ENCODE measurements at places on chromosomes 2 and 18.

- no peak for DNase-seq
Measured at GRCh38 chr2:17303521-17303920, 214.7 kb downstream of the RAD51AP2 start.

DNA sequence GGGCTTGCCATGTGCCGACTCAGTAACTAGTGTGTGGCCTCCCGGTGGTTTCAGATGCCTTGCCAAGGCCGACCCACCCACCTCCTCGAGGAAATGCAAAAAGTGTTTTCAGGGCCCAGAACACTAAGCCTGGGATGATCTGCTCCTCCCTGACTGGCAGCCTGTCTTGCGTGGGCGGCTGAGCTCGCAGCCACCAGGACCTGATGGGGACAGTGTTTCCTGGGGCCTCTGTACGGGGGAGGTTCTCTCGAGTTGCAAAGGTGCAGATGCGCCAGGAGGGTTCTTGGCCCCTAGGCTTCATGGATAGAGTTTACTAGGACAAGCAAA lies 85.2 kb downstream of the GLI2 start:
- no peak for DNase-seq

GRCh38 chr2:191635333-191636234 lies 42.4 kb upstream of the NABP1 start:
- DNase-seq = no peak

DNA sequence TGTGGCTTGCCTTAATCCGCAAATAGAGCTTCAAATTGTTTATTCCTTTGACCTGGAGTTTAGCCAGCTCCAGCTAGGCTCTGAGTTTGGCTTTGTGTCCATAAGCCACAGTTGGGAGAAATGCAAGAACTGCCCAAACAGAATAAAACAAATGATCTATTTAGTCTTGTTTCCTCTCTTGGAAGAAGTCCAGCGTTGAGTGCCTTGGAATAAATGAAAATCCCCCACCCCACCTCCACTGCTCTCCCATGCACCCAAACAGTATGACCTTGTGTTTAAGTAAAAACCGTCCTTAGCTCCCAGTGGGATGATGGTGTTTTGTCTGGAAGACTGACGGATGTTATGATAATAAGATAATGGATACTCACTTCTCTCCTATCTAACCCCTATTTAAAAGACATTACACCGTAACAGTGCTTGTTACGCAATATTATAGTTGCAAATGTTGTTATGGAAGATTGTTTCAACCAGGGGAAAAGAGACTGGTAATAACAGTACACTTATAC lies 3.2 kb upstream of the SERPINE2 start:
- DNase-seq = no peak

- DNase-seq = no peak
Measured at GRCh38 chr18:11096839-11097750, 52.3 kb downstream of the PIEZO2 start.

DNA sequence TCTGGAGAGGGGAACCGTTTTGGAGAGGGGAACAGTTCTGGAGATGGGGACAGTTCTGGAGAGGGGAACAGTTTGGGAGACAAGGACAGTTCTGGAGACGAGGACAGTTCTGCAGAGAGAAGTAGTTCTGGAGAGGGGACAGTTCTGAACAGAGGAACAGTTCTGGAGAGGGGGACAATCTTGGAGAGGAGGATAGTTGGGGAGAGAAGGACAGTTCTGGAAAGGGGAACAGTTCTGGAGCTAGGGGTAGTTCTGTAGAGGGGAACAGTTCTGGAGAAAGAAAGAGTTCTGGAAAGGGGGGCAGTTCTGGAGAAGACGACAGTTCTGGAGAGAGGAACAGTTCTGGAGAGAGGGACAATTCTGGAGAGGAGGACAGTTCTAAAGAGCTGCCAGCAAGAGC lies 745.9 kb downstream of the GALR1 start:
- no peak for DNase-seq

DNA sequence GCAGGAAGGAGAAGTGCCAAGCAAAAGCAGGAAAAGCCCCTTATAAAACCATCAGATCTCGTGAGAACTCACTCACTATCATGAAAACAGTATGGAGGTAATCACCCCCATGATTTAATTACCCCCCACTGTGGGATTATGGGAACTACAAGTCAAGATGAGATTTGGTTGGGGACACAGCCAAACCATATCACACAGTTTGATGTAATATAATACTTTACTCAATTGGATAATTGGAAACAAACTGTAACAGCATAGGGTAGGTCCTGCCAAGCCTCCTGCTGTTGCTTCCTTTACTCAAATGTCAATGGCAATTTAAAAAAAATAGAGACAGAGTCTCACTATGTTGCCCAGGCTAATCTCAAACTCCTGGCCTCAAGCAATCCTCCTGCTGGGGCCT lies 15.5 kb upstream of the METTL21A start:
- DNase-seq = no peak

DNA sequence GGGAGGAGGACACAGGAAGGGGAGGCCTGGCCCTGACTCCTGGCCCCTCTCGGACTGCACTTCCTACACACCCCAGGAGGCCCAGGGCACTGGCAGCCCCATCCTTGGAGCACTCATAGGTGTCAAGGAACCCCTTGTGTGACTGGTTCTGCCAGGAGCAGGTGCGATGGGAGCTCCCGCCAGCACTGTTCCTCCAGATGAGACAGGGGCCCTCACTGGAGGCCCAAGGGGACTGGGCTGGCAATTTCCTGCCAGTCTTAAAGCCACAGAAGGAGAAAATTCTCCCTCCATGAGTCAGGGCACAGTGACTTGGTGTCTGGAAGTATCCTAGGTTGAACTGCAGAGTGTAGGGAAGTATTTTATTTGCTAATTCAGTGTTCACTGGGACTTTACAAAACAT lies 42.8 kb upstream of the MAL start:
- no peak for DNase-seq

- DNase-seq = no peak
Measured at GRCh38 chr2:206343144-206343543, 68.7 kb downstream of the ZDBF2 start.

GRCh38 chr2:76938153-76938552 lies 584.0 kb downstream of the LRRTM4 start:
- no peak for DNase-seq

GRCh38 chr2:186726938-186727337 lies 33.1 kb downstream of the FAM171B start:
- DNase-seq = no peak

DNA sequence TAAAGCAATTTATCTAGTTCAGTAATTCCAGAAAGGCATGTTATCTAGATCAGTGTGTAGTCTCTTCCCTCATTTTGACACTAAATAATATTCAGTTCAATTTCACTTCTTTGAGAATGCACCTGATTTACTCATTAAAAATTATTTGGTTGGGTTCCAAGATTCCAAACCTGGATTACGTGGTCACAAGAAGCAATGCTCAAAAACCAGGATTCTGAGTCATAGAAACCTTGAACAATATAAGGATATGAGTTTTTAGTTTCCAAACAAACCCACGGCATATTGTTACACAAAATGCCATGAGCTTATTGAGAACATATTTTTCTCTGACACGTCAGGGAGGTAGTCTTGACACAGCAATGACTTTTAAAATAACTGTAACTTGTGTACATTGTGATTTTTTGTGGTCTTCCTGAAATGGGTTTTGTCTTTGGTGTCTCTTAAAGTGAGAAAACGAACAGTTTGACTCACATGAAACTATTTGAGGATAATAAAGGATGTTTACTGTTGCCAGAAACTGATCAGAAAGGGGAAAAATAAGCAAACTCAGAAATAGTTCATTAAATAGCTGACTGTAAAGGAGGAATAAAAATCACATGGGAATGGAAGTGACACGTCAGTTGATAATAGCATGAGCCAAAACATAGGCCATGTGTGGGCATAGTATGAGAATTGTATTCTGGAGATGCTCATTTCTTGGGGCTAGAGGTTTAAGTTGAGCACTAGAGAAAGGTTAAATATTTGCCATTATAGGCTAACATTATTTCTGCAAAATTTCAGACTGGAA lies 617.7 kb upstream of the CDH2 start:
- DNase-seq = no peak
